NCI-H226 (cell line): ENCODE measurements at places on chromosomes 7 and 10.
A peak's percentile ranks its signal among the peaks of the same experiment; 100 is the strongest.

- no peak for DNase-seq
Observed at GRCh38 chr10:82136103-82136502, 261.1 kb downstream of the NRG3 start.

- peak; percentile 62 for DNase-seq
Observed at GRCh38 chr10:58701405-58702135, 188.9 kb downstream of the BICC1 start.

- DNase-seq, result no peak
Observed at GRCh38 chr7:102395592-102395872, 631 bp upstream of the PRKRIP1 start.

DNA sequence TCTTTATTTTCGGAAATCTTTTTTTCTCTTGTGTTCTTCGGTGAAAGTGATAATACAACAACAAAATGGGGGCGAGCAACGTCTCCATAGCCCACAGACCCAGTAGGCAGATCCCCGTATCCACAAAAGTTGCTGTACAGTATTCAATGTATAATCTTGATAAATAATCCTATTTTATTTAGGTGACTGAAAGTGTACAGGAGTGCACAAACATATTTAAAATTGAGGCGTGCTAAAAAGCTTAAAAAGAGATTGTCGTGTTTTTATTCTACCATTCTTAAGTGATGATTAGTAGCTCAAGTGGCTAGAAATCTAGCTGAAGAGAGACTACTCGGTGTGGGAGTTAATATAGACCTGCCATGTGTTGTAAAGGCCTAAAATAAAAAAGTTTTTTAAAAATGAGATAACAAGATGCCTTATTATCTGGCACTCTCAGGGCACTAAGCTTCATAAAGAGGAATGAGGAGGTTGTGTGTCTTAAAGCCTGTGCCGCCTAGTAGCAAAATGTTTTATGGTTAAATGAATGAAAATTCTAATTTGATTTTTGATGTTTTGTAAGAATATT, 1.6 kb downstream of the CAPZA2 start:
- no peak for DNase-seq

DNA sequence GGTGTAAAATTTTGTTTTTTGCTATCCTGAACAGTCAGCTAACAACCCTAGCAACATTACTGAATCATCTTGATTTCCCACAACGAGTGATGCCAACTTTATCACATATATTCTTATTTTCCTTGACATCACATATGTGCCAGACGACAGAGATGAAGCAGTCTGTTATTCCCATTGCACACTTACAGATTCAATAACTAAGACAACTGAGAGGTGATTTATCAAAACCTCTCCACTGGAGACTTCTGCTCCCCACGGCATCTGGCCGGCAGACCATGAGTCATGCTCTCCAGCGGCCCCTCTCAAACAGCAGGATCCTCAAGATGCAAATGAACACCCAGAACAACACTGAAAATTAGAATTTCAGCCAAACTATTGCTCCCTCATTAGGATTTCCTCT, 57.1 kb downstream of the AMPH start:
- DNase-seq, result no peak

DNA sequence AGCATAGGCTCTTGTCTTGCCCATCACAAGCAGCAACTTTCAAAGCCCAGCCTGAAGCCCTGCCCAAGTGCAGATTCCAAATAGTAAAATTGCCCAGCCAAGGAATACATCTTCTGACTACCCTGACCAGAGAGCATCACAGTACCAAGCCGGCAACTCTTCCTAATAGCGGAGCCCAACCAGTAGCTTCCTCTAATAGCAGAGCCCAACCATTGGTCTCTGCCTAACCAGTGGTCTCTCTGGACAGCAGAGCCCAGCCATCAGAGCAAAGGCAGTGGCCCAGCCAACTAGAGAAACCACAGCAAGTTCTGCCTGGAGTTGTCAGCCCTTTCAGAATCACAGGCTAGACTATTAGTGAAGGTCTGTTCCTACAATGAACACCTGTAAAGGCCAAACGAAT, 285.6 kb downstream of the HGF start:
- DNase-seq, result no peak

DNA sequence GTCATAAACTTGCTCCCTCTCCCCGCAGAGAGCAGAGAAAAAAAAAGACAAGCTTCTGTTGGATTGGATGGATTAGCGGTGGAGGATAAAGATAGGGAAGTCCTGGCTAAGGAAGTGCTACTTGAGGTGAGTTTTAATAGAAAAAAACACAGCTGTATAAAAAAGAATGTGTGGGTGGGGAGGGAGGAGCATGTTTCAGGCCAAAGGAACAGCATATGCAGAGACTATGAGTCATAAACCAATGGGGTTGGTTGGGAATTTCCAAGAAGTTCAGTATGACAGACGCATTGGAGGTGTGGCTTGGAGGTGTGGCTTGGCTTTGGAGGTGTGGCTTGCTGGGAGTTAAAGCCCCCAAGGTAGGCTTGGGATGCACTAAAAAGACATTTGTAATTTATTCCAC, 103.0 kb upstream of the LSM8 start:
- peak; percentile 95 for DNase-seq

DNA sequence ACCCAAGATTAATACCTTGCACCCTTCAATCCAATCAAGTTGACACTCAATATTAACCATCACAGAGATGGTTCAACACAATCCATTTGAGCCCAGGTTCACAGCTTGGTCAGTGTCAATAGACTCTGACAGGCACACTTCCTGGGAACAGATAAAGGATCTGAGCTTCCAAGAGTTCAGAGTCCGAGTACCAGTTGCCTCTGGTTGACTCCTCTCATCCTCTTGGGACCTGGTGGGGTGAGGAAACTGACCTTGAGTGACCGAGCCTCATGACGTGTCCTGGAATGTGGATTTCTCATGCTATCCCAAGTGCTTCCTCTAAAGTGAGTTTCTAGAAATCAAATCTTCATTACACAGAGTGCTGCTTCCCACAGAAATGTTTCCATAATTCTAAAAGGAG, 162.0 kb downstream of the CYP26A1 start:
- no peak for DNase-seq

DNA sequence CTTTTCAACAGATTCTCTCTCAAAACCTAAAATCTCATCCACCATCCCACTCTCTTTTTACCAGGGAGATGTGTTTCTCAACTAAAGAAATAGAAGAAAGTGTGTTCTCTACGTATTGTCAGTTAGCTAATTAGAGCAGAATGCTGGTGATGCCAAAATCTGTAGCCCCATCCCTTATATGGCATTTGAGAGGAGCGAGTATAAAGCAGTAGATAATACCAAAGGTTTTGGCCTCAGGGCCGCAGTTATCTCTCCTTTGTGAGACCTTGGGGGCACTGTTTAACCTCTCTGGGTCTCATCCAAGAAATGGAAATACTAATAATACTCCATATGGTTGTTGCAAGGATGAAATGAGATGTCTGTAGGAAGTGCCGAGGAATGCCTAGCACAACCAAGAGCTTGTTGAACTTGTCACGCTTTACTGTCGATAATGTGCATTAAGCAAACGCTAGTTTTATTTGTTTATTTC, 456 bp upstream of the DLD start:
- no peak for DNase-seq

- DNase-seq, result no peak
Observed at GRCh38 chr10:10951675-10952074, 66.0 kb upstream of the CELF2 start.

- DNase-seq, result peak; percentile 28
Observed at GRCh38 chr7:953547-954327, 743 bp downstream of the ADAP1 start.

- DNase-seq, result no peak
Observed at GRCh38 chr10:26987851-26988250, 112.4 kb downstream of the ANKRD26 start.

- no peak for DNase-seq
Observed at GRCh38 chr10:987620-987869, 689 bp upstream of the GTPBP4 start.

DNA sequence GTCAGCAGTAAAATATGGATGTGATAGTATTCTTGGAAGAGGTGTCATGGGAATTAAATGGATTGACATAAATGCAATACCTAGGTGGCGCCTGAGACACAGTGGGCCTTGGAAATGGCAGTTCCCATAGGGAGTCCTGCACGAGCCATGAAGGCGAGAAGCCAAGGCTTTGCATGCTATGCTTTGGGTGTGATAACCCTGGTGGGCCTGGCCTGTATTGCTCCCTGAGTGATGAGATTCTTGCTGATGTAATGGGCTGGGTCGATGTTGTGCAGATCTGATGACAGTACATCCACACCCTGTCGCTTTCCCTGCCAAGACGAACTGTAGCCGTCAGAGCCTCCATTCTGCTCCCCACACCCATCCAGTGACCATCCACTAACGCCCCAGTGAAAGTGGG, 46.4 kb downstream of the CREB5 start:
- DNase-seq, result no peak

- DNase-seq, result peak; percentile 64
Observed at GRCh38 chr10:110502851-110503301, 5.2 kb downstream of the DUSP5 start.

GRCh38 chr10:818526-819220, 112.8 kb downstream of the LARP4B start:
- no peak for DNase-seq
